ENCODE measurements at places on chromosomes 12 and 14. TPM values are rescaled to one million over a fixed set of nuclear protein-coding genes. Genes with fewer than 3 reads are reported as not detected.

C12orf56 gene
- total RNA-seq = not detected

CCDC60 gene
- total RNA-seq = not detected

KRT80 gene
- 0.39 TPM for total RNA-seq

CDH24 gene
- total RNA-seq = 1.9 TPM

CIPC gene
- total RNA-seq = 11.0 TPM

RAD9B gene
- total RNA-seq = 0.25 TPM

KCNC2 gene
- not detected for total RNA-seq

LRRC9 gene
- total RNA-seq = not detected

APOF gene
- total RNA-seq = not detected

AMN gene
- total RNA-seq = 0.13 TPM

HPD gene
- total RNA-seq = not detected

B4GALNT3 gene
- total RNA-seq = under 0.01 TPM

MAP1LC3B2 gene
- total RNA-seq = 0.13 TPM

TMEM63C gene
- 0.77 TPM for total RNA-seq

PAWR gene
- total RNA-seq = 63.4 TPM

SLC24A4 gene
- total RNA-seq = under 0.01 TPM

AQP6 gene
- not detected for total RNA-seq

TMEM52B gene
- not detected for total RNA-seq

STAC3 gene
- 0.13 TPM for total RNA-seq

SYCP3 gene
- not detected for total RNA-seq

TRHDE gene
- under 0.01 TPM for total RNA-seq

ACOT4 gene
- total RNA-seq = 0.26 TPM

LRRC43 gene
- total RNA-seq = 1.5 TPM

PACS2 gene
- total RNA-seq = 30.3 TPM

FGF6 gene
- total RNA-seq = not detected

RFX4 gene
- total RNA-seq = not detected

Data from dermis microvascular lymphatic vessel endothelial cell (primary cell).